ENCODE measurements at places on chromosomes 5 and 9.

DNA sequence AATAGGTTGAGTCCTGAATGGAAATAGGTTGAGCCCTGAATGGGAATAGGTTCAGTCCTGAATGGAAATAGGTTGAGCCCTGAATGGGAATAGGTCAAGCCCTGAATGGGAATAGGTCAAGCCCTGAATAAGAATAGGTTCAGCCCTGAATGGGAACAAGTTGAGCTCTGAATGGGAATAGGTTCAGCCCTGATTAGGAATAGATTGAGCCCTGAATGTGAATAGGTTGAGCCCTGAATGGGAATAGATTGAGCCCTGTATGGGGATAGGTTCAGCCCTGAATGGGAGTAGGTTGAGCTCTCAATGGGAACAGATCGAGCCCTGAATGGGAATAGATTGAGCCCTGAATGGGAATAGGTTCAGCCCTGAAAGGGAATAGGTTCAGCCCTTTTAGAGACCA is 590.8 kb upstream of the ADAMTS16 start:
- DNase-seq = no peak

DNA sequence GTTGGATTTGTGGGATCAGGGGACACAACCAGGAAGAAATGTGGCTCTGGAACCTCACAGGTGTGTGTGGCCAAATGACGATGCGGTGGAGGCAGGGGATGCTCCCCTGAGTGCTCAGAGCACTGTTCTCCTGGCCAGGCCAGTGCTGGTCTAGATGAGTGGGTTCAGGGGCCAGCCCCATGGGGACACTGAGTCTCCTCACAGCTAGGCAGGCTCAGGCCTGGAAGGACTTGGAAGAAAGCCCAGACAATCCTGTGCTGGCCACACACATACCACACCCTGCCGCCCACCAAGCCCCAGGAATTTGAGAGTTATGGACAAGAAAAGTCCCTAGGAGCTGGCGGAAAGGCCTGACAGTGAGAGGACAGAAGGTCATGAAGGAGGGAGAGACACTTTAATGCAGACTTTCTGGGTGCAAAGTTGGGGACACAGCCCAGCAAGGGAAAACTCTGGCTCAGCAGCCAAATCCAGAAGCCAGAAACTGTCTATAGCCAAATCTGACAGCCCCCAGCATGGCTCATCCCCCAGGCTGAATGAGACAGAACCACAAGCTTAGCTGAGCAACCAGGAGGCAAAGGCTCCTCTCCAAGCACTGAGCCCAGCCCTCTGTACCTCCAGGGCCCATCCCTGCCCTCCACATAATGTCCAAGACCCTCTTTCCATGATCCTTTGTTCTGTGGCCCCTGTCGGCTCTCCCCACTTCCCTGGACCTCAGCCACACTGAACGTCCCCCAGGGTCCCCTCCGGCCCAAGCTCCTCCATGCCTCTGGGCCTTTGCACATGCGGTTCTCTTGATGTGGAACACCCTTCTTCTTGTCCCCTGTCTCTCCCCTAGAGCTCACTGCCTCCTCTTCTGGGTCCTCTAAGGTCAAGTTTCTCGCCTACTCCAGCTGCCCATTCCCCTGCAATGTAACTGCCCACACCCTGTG is 22.4 kb downstream of the LHX6 start:
- DNase-seq = no peak

DNA sequence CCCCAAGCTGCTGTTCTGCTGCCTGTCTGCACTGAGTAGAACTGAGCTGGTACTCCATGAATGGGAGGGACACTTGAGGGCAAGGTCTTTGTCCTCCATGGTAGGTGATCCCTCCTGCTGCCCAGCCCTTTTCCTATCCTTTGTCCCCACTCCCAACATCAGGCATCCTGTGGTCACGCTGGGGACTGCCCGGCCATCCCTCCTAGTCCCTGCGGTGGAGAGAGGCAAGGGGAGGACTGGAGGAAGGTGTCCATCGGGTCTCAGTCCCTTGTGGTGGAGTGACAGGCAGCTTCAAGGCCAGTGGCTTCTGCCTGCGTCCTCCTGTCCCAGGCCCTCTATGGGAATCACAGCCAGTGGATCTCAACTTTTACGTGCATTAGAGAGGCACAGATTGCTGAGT is 25.9 kb downstream of the ROR2 start:
- DNase-seq = no peak

DNA sequence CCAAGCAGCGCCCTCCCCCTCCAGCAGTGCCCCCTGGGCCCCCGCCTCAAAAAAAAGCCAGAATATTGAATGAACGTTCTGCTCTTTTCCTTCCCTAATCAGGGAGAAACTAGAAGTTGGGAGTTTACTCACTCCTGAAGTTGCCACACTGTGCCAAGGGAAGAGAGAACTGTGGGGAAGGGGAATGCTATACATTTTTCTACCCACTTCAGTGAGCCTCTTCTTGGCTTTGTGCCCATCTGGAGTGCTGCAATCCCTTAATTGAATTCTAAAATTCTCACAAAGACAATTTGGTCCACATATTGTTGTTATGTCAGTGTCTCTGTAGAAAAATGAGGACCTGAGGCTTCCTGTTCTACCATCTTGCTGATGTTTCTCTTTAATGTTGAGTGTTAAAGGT is 443.7 kb downstream of the DIRAS2 start:
- no peak for DNase-seq

DNA sequence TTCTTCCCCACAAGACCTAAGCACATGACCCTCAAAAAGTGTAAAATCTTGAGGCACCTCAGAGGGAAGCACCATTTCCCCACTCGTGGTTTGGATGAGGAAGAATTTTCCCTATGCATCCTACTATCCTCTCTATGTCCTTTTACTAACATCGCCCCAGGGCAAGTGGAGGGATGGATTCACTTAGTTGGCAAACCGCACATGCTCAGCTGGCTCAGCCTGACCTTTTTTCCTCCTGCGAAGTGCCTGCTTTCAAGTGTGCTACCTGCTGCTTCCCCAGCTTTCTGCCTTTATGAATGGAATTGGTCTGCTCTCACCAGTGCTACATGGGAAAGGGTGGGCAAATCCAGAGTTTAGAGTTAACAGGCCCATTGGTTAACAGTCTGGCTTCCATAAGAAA is 56.6 kb upstream of the IFNK start:
- DNase-seq = no peak

DNA sequence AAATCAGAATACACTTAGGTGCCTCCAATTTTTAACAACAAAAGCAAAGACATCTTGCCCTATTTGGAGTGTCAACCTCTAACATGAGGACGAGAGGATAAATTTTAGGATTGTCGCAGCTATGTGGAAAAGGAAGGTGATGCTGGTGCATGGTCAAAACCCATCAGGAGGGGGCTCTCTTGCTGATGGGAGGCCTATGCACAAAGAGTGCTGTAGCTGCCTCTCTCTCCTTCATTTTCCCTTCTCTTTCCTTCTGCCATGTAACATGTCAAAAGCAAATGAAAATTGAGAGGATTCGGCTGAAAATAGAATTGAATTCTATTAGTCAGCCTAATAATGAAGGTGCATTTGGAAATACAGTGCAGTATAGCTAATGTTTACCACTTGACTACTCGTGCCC is 578.7 kb upstream of the ZNF462 start:
- DNase-seq = no peak

- DNase-seq = no peak
These were observed 3.3 kb upstream of the UAP1L1 start for GRCh38 chr9:137073992-137074399.

DNA sequence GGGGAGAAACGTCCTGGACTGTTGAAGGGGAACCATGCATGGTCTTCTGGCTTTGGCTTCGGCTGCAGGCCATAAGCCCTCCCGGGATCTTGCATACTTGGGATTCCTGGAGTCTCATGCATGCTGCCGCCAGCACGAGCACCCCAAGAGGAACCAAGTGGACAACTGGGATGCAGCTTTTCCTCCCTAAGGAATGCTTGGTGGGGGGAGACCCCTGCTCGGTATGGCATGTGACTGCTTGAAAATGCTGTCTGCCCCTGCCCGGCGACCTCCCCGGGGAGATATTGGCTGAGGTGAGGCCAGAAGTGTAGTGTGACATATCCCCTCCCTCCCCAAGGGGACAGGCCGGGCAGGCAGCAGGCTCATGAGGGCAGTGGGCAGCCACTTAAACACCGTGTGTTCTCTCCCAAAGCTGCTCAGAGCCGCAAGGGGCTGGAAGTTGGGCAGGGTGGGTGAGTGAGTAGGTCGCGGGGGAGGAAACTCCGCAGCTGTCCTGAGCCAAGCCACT is 15.7 kb downstream of the TMEM171 start:
- DNase-seq = no peak

GRCh38 chr9:105656131-105656921 is 5.9 kb upstream of the TAL2 start:
- peak; percentile 29 for DNase-seq

GRCh38 chr9:33684831-33685230 is 110.5 kb upstream of the PRSS3 start:
- DNase-seq = no peak

- DNase-seq = no peak
These were observed 303.1 kb downstream of the CDH12 start for GRCh38 chr5:22549876-22550671.

DNA sequence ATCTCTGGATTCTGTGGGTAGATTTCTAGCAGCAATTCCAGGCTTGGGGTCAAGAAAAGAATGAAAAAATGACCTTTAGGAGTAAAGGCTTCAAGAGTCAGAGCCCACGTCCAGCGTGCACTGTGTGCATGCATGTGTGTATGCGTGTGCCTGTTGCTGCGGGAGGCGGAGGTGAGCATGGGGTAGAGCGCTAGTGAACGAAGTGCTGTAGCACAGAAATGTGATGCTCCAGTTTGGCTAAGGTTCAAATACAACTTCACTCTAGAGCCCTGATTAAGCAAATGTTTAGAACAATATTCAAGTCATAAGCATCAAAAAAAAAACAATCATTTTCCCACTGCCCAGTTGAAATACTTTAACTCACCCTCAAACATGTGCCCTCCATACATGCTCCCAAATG is 403.9 kb downstream of the ZNF608 start:
- DNase-seq = no peak

- DNase-seq = peak; percentile 72
These were observed 46.0 kb downstream of the SHB start for GRCh38 chr9:38022995-38023394.

DNA sequence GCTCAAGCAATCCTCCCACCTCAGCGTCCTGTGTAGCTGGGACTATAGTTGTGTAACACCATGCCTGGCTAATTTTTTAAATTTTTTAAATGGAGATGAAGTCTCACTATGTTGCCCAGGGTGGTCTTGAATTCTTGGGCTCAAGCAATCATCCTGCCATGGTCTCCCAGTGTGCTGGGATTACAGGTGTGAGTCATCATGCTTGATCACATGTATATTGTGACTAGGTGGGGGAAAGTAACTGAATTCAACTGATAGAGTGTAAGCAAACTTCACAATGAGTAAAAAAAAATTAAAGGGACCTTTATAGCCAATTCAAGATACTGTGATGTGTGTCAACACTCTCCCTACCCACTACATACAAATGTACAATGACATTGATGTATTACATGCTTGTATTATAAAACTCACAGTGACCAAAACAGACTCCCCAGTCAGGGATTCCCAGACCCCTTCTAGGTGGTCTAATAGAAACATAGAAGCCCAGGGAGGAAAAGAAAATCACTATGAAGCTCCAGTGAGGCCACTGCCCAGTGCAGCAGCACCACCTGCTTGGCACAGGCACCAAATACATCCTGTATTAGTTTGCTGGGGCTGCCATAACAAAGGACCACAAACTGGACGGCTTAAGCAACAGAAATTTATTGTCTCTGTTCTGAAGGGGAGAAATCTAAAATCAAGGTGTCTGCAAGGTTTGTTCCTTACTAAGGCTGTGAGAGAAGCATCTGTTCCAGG is 8.8 kb downstream of the PLGRKT start:
- no peak for DNase-seq

GRCh38 chr5:151097061-151097460 is 16.2 kb upstream of the TNIP1 start:
- DNase-seq = no peak

DNA sequence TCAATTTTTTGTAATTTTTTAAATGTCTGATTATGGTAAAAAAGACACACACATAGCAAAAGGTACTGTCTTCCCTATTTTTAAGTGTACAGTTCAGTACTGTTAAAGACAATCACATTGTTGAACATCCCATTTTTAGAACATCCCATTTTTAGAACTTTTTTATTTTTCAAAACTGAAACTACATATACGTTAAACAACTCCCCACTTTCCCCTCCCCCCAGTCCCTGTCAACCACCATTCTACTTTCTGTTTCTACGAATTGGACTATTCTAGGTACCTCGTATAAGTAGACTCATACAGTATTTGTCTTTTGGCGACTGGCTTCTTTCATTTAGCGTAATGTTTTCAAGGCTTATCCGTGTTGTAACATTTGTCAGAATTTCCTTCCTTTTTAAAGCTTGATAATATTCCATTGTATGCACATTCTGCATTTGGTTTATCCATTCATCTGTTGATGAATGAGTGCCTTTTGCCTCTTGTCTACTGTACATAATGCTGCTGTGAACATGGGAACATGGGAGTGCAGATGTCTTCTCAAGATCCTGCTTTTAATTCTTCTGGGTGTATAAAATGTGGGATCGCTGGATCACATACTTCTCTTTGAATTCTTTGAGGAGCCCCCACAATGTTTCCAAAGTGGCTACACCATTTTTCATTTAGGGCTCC is 154.0 kb downstream of the PIK3R1 start:
- DNase-seq = no peak

All from pancreas (tissue), 10 donors.